Stomach (tissue), 19 donors: ENCODE measurements at places on chromosomes 1 and 21. TPM values are rescaled to one million over a fixed set of nuclear protein-coding genes. Genes with fewer than 3 reads are reported as not detected.

GRCh38 chr1:211735208-211736170, 60.1 kb upstream of the NEK2 start:
- DNase-seq = no peak

- no peak for DNase-seq
Observed at GRCh38 chr1:76095802-76096201, 21.3 kb downstream of the ST6GALNAC3 start.

DNA sequence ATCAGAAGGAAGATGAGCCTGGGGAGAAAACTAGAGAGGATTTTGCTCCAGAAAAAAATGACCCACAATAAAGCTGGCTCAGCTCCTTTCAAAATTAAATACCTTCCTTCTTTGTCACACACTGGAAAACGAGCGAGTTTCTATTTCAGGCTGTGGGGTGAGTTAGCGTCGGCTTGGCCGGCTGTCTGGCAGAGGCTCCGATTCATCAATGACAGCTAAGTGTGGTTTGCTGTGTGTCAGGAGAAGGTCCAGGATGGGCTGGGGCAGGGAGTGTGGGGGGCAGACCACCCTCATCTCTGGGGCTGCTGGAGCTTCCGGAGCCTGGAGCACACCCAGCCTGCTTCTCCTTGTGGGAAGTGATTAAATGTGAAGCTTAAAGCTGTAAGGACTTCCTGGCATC, 120.2 kb downstream of the ETS2 start:
- DNase-seq = peak; percentile 88

DNA sequence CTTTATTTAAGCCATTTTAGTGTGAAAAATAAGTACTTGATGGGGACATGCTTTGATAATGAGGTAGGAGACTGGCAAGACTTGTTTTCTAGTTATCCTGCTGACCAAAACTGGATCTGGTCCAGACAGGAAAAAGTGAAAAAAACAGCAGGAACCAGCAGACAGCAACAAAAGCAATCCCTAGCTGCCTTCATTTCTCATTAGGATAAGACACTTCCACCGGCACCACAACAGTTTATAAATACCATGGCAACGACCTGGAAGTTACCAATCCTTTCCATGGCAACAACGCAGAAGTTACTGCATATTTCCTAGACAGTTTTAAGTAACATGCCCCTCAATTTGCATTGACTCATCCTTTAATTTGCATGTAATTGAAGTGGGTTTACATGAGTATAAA, 993.8 kb upstream of the NCAM2 start:
- no peak for DNase-seq

- peak; percentile 75 for DNase-seq
Observed at GRCh38 chr21:45615145-45615711, 28.3 kb upstream of the PCBP3 start.

DNA sequence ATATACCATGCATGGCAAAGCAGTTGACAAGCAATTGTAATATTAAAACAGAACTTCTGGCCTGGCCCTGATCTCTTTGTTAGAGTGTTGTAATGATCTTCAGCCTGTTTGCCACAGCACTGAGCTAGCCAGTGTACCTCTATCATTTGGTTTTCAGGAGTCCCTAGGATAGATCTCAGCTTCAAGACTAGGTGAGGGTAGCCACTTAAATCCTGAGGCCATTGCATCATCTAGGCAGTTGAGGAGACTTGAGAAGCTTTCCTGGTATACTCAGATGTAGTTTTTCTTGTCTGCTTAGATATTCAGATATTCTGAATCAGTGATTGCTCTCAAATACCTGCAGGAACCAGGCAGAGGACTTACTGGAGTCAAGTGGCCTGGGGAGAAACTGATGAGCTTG, 14.7 kb downstream of the S1PR1 start:
- DNase-seq = no peak

Gene HSD3B1
- total RNA-seq = not detected
